Naive B cell (primary cell): ENCODE measurements at places on chromosomes 7 and 10.
A peak's percentile ranks its signal among the peaks of the same experiment; 100 is the strongest.

DNA sequence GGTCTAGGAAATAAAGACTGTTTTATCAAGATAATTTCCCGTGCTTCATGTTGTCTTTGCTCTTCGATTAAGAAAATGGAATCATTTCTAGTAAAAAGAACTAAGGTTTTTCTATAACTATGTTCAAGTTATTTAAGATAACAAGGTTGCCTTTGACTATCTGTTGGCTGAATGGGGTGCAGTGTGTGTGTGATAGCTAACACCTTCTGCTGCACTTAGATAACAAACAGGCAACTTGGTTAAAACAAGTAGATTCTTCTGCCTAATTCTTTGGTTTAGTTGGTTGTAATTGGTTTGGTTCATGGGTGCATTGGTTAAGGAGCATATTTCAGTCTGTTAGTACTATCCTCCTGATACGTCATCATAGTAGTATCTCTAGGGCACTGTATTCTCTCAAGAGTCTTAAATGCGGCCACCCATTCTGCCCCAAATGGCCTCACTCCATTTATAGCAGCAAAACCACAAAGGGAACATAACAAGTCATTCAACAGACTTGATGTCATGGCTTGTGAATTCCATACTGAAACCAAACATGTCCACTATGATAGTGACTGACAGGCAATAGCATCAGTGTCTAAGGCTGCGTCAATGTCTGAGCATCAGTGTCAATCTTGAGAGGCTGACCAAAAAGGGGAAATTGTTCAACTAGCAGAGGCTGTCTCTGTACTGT, 55.7 kb downstream of the CCDC3 start:
- no peak for DNase-seq

- DNase-seq, result peak; percentile 82
These were observed 5.3 kb upstream of the PILRA start for GRCh38 chr7:100367676-100368613.

- no peak for DNase-seq
These were observed 30.1 kb downstream of the KCND2 start for GRCh38 chr7:120303105-120303504.

DNA sequence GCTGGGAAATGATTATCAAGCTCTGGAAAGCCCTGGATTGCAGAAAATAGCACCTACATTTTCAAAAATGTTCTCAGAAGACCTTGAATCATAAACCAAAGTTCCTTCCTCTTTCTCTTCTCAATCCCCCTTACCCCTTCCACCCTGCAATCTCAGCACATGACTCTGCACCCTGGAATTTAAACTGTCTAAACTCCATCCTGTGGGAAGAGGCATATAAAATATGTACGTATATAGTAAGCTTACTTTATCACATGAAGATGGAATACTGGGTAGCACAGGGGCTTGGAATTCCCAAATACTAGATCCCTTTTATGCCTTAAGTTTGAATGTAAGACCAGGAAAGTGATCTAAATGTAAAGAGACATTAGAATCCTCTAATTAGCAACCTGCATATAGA, 7.7 kb downstream of the AGMO start:
- DNase-seq, result no peak

- no peak for DNase-seq
These were observed 66.8 kb upstream of the CCNJ start for GRCh38 chr10:95976362-95977229.

DNA sequence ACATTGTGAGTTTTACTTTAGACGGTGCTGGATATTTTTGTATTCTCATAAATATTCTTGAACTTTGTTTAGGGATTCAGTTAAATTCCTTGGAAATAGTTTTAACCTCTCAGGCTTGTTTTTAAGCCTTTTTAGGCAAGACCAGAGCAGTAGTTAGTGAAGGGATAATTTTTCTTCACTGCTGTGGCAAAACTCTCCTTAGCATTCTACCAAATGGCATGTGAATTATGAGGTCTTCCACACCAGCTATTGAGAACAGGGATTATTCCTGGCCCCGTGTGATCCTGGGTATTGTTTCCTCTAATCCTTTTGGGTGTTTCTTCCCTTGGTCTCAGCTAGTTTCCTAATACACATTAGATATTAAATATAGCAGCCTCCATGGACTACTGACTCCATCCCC, 46.2 kb downstream of the CCDC71L start:
- no peak for DNase-seq

- DNase-seq, result no peak
These were observed 35.8 kb downstream of the ADAM12 start for GRCh38 chr10:126352453-126352852.

GRCh38 chr10:110016039-110016438, 8.3 kb downstream of the ADD3 start:
- no peak for DNase-seq

- peak; percentile 76 for DNase-seq
These were observed at the start of gene KCNIP2 for GRCh38 chr10:101843032-101844021. Gene KCNIP2 (minus strand): TSS chr10:101843800. CDS start chr10:101843568, 232 bp downstream.

- DNase-seq, result no peak
These were observed 251.4 kb downstream of the MAD1L1 start for GRCh38 chr7:1981201-1981877.

- no peak for DNase-seq
These were observed 132.2 kb downstream of the BBS9 start for GRCh38 chr7:33261585-33261984.

DNA sequence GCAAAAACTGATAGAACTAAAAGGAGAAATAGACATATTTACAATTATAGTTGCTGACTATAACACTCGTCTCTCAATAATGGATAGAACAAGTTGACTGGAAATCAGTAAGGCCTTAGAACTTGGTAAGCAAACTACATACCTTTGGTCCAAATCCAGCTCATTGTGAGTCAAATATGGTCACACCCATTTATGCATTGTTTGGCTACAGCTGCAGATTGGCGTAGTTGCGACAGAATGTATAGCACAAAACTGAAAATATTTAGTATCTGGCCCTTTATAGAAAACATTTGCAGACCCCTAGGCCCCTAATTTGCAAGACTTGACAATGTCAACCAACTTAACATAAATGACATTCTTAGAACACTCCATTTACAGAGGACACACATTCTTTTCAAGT, 103.6 kb upstream of the EGR2 start:
- no peak for DNase-seq

- DNase-seq, result no peak
These were observed 117.2 kb downstream of the PIP4K2A start for GRCh38 chr10:22597138-22597537.

GRCh38 chr10:108788891-108789290, 1134.4 kb downstream of the XPNPEP1 start:
- no peak for DNase-seq

GRCh38 chr7:48718731-48719378, 205.5 kb upstream of the CDC14C start:
- no peak for DNase-seq

DNA sequence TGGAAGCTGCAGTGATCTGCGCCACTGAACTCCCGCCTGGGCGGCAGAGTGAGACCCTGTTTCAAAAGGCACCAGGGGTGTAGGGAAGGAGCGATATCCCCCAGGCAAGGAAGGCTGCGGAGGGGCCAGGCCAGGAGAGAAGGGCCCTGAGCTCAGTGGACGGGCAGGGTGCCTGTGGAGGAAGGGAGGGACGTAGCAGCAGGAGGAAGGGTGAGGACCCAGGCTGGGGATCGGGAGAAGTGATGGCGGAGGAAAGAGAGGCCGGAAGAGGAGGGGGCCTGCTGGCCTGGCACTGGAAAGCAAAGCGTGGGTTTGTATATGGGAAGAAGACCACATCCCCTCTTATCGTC, 45.6 kb downstream of the ALOX5 start:
- DNase-seq, result no peak

- DNase-seq, result no peak
These were observed 7.2 kb upstream of the PSAP start for GRCh38 chr10:71857934-71858890.

DNA sequence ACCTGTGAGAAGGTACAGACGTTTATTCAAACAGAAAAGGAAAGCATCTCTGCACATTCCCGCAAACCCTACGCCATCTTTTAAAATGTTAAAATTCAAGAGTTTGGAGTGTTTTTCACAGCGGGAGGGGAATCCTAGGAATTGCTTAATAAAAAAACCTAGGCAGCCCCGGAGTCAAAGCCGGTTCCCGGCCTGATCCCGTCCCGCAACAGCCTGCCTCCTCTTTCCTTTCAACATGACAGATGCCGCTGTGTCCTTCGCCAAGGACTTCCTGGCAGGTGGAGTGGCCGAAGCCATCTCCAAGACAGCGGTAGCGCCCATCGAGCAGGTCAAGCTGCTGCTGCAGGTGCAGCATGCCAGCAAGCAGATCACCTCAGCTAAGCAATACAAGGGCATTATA, 123.0 kb upstream of the VSTM2A start:
- no peak for DNase-seq
